CD4-positive, CD25-positive, alpha-beta regulatory T cell (primary cell): ENCODE measurements at places on chromosomes 13 and 19. TPM values are rescaled to one million over a fixed set of nuclear protein-coding genes. Genes with fewer than 3 reads are reported as not detected.

The ZNF235 gene
- 5.4 TPM for total RNA-seq

The TLE2 gene
- 9.3 TPM for total RNA-seq

The GNG8 gene
- total RNA-seq = not detected

The STARD13 gene
- not detected for total RNA-seq

The ARID3A gene
- total RNA-seq = 14.4 TPM

The DCT gene
- total RNA-seq = 0.44 TPM

The OR7D2 gene
- total RNA-seq = not detected

The URAD gene
- total RNA-seq = not detected

The CASP14 gene
- not detected for total RNA-seq

The ELAVL3 gene
- not detected for total RNA-seq

The DIAPH3 gene
- total RNA-seq = 0.57 TPM

The P2RY11 gene
- 23.0 TPM for total RNA-seq

The KLK8 gene
- not detected for total RNA-seq

The LIM2 gene
- total RNA-seq = not detected

The CACNA1A gene
- 0.62 TPM for total RNA-seq

The ZNF582 gene
- total RNA-seq = 2.3 TPM

The ZNF285 gene
- total RNA-seq = 0.39 TPM

The TMEM205 gene
- 24.0 TPM for total RNA-seq

The UBL5 gene
- total RNA-seq = 234 TPM

The TMEM221 gene
- total RNA-seq = not detected

The LRG1 gene
- 0.49 TPM for total RNA-seq

The IL27RA gene
- total RNA-seq = 51.9 TPM

The FUZ gene
- 15.8 TPM for total RNA-seq

The FREM2 gene
- not detected for total RNA-seq

The SERTAD1 gene
- total RNA-seq = 17.0 TPM

The MAB21L1 gene
- total RNA-seq = not detected

The KLK11 gene
- total RNA-seq = not detected

The AP2S1 gene
- total RNA-seq = 41.5 TPM

The CBARP gene
- total RNA-seq = 0.12 TPM

The CFAP97D2 gene
- total RNA-seq = not detected

The APOE gene
- total RNA-seq = 1.4 TPM

The CFD gene
- total RNA-seq = 1.9 TPM

The TMEM59L gene
- total RNA-seq = not detected

The MIR17HG gene
- 7.2 TPM for total RNA-seq

The HSH2D gene
- total RNA-seq = 45.5 TPM

The LPAR2 gene
- 120 TPM for total RNA-seq

The DOCK9 gene
- 75.0 TPM for total RNA-seq

The NCR1 gene
- not detected for total RNA-seq

The NR2F6 gene
- total RNA-seq = 0.52 TPM
